Midbrain (tissue), 1 donor: ENCODE measurements at places on chromosomes 3 and 15.

GRCh38 chr3:56868706-56869105 lies 67.0 kb upstream of the ARHGEF3 start:
- no peak for DNase-seq

- DNase-seq: peak; percentile 12
Observed at GRCh38 chr3:149224736-149225594, 3.3 kb upstream of the CP start.

- no peak for DNase-seq
Observed at GRCh38 chr3:126958638-126959085, 24.3 kb upstream of the PLXNA1 start.

- peak; percentile 88 for DNase-seq
Observed at GRCh38 chr3:12994607-12995388, 78.4 kb downstream of the IQSEC1 start.

- no peak for DNase-seq
Observed at GRCh38 chr3:54557538-54558428, 370.1 kb downstream of the LRTM1 start.

- DNase-seq: no peak
Observed at GRCh38 chr3:189344996-189345395, 173.2 kb downstream of the TPRG1 start.
